Vagina (tissue), 2 donors: ENCODE measurements at places on chromosomes 6 and 20. TPM values are rescaled to one million over a fixed set of nuclear protein-coding genes. Genes with fewer than 3 reads are reported as not detected.

DNA sequence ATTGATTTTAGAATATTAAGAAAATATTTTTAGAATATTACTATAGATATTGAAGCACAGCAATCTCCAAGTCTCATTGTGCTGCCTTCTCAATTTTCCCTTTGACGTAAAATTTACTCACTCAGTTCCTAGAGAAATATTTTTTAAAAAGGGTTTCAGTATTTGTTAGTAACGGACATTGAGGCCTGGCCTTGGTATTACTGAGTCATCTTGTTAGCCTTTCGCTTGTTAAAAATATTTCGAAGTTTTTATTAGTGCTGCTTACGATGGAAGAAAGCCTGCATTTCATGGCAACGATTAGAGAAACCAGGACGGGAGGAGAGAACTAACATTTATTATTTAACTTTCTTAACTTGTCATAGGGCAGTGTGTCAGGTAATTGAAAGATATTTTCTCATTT is 82.2 kb downstream of the TIAM2 start:
- DNase-seq, result no peak
- peak overlapping the region; percentile 64 for H3K27ac ChIP-seq
- H3K4me1 ChIP-seq, result peaks cover 20% of the 10 kb centered on the region

DNA sequence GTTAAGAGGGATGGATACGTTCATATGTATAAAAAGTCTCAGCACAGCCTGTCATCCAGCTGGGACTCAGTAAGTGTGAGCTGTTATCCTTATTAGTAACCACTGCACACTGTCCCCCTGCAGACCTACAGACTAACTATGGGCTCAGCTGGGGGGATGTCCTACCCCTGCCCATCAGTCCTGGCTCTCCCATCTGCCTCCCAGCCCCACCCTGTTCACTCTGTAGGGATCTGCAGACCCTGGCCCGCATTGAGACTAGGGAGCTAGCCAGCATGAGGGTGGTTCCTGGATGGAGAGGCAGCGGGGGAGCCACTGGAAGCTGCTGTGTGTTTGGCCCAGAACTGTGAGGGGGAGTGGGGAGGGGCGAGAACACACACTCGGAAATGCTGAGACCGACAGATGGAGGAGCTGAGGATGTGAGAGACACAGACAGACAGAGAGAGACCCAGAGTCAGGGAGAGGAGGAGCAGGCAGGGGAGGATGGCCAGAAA is 17.1 kb downstream of the XKR7 start:
- no peak overlapping the region for H3K4me3 ChIP-seq
- H3K36me3 ChIP-seq, result no peaks in the 10 kb centered on the region
- no peaks in the 10 kb centered on the region for H3K27me3 ChIP-seq
- H3K4me1 ChIP-seq, result no peaks in the 10 kb centered on the region

- H3K36me3 ChIP-seq, result no peaks in the 10 kb centered on the region
- no peaks in the 10 kb centered on the region for H3K27me3 ChIP-seq
- no peak overlapping the region for H3K4me3 ChIP-seq
- H3K27ac ChIP-seq, result no peak overlapping the region
- DNase-seq, result no peak
Measured at GRCh38 chr6:96611342-96611991, 48.5 kb downstream of the FHL5 start.

DNA sequence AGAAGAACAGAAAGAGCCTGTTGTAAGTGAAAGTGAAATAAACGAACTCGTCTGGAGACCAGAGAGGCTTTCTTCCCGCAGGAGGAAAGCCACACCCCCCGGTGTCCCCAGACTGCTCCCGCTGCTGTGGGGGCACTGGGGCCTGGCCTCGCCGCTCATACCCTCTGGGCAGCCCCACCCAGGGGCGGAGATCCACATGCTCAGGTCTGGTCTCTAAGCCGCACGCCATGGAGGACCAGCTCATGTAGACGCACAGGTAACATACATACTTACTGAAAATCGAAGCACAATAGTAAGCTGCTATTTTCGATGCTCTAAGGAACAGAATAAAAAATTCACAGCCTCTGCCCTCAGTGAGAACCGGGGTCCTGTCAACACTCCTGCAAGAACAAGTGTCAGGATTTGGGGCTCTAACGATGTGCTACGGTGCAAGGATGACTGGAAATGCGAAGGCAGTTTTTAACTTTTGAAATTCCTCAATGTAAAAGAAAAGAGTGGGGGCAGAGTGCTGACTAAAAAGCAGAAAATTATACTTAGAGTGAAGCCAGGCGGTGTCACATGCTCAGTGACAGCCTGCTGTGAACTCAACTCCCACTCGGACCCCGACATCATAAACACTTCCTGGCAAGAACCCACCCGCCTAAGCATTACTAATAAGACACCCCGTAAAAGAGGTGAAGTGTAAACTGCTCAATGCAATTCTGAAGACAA is 110.5 kb downstream of the IRF4 start:
- H3K27ac ChIP-seq, result no peak overlapping the region
- no peak for DNase-seq
- H3K36me3 ChIP-seq, result no peaks in the 10 kb centered on the region
- no peak overlapping the region for H3K4me3 ChIP-seq
- H3K4me1 ChIP-seq, result no peaks in the 10 kb centered on the region

DNA sequence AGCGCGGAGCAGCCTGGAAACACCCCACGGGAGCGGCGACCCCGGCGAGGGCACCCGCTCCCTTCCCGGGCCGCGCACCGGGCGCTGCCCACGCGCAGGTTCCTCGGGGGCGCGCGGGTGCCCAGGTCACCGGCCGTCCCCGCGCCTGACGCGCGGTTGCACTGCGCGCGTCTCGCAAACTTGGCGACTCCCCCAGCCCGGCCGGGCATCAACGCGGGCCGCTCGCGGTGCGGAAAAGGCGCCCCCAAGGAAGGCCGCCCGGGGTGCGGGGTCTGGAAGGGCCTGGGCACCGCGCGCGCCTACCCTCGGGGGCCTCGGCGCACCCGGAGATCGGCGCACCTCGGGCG is 555 bp upstream of the ZBTB46 start:
- H3K27me3 ChIP-seq, result no peaks in the 10 kb centered on the region
- peak overlapping the region; percentile 39 for H3K27ac ChIP-seq
- no peak for DNase-seq
- H3K36me3 ChIP-seq, result no peaks in the 10 kb centered on the region

DNA sequence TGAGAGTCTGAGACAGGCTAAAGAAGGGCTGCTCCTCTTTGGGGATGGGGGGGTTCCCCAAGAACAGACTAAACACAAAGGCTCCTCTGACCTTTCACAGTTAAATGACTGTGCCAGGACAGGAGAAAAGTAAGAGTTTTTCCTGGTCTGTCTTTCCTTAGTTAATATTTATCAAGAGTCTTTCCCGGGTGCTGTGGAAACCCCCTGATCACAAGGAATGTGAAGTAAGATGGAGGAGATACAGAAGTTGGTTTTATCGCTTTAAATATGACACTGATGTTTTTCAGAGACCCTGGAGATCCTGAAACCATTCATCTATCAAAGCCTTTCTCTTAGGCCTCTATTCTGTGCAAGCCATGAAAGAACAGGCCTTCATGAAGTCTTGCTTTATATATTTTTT is 105.8 kb downstream of the RNF144B start:
- no peak for DNase-seq
- no peaks in the 10 kb centered on the region for H3K4me1 ChIP-seq
- H3K27me3 ChIP-seq, result no peaks in the 10 kb centered on the region
- no peak overlapping the region for H3K4me3 ChIP-seq
- no peaks in the 10 kb centered on the region for H3K36me3 ChIP-seq
- H3K27ac ChIP-seq, result no peak overlapping the region

GRCh38 chr20:56843386-56843785 is 214.3 kb downstream of the TFAP2C start:
- no peaks in the 10 kb centered on the region for H3K36me3 ChIP-seq
- H3K4me1 ChIP-seq, result peaks cover 16% of the 10 kb centered on the region
- no peak overlapping the region for H3K4me3 ChIP-seq
- no peak for DNase-seq
- H3K27me3 ChIP-seq, result no peaks in the 10 kb centered on the region

- no peaks in the 10 kb centered on the region for H3K36me3 ChIP-seq
- DNase-seq, result no peak
- no peaks in the 10 kb centered on the region for H3K27me3 ChIP-seq
- H3K4me1 ChIP-seq, result peaks cover 14% of the 10 kb centered on the region
- no peak overlapping the region for H3K27ac ChIP-seq
Measured at GRCh38 chr6:13300643-13301590, 27.4 kb downstream of the TBC1D7 start.

GRCh38 chr20:1528811-1529210 is 28.7 kb downstream of the SIRPD start:
- no peaks in the 10 kb centered on the region for H3K36me3 ChIP-seq
- DNase-seq, result no peak
- H3K27me3 ChIP-seq, result no peaks in the 10 kb centered on the region
- no peak overlapping the region for H3K27ac ChIP-seq
- H3K4me1 ChIP-seq, result no peaks in the 10 kb centered on the region

- no peak for DNase-seq
- H3K36me3 ChIP-seq, result no peaks in the 10 kb centered on the region
Measured at GRCh38 chr6:14545496-14545895, 427.9 kb downstream of the CD83 start.

DNA sequence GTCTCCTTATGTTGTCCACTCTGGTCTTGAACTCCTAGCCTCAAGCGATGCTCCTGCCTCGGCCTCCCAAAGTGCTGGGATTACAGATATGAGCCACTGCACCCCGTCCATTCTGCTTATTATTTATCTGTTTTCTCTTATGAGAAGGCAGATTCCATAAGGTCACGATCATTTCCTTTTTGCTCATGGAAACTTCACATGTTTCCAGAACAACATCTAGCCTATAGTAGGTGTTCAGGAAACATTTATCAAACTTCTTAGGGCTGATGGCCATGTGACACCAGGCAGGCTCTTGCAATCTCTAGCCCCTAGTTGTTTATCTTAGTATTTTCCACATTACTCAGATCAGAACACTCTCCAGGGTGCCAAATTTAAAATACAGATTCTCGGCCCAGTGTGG is 61.2 kb downstream of the ZFP64 start:
- H3K36me3 ChIP-seq, result no peaks in the 10 kb centered on the region
- H3K4me1 ChIP-seq, result no peaks in the 10 kb centered on the region
- no peaks in the 10 kb centered on the region for H3K27me3 ChIP-seq
- no peak for DNase-seq
- H3K4me3 ChIP-seq, result no peak overlapping the region

DNA sequence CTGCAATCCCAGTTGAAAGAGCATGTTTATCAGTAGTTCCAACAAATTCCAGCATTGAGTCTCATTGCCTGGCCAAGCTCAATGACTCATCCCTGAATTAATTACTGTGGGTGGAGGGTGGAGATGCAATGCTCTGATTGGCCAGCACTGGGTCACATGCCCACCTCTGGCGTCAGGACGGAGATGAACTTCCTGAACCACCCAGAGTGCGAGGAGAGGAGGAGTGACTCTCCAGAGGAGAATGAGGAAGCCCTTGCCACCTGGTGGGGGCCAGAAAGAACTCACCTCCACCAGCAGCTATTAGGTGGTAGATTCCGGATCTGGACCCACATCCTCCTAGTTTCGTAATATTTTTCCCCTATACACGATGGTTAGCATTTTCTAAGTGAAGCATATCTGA is 283.9 kb downstream of the TBC1D7 start:
- H3K36me3 ChIP-seq, result no peaks in the 10 kb centered on the region
- peak overlapping the region; percentile 2 for H3K27ac ChIP-seq
- H3K27me3 ChIP-seq, result no peaks in the 10 kb centered on the region
- no peak for DNase-seq
- H3K4me3 ChIP-seq, result no peak overlapping the region

- no peak overlapping the region for H3K4me3 ChIP-seq
- H3K4me1 ChIP-seq, result no peaks in the 10 kb centered on the region
- no peaks in the 10 kb centered on the region for H3K36me3 ChIP-seq
- H3K27me3 ChIP-seq, result no peaks in the 10 kb centered on the region
Measured at GRCh38 chr6:100775667-100776066, 105.5 kb downstream of the ASCC3 start.

- H3K27ac ChIP-seq, result no peak overlapping the region
- DNase-seq, result no peak
- H3K4me3 ChIP-seq, result no peak overlapping the region
- H3K4me1 ChIP-seq, result no peaks in the 10 kb centered on the region
Measured at GRCh38 chr20:53294804-53295203, 298.8 kb downstream of the ZNF217 start.

DNA sequence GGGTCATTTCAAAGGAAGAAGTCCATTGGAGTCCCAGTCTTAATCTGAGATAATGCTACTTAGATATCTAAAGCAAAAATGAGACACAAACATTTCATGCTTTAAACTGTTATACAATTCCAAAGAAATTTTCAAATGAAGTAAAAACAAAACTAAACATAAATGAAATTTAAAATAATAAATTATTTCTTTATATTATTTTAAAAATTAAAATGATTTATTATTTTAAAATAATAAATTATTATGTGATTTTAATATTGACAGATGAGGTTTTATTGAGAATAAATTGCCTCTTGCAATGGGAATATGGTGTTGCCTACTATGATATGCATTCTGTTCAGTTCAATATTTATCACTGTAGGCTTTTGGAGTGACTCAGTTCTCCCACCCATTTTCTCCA is 93.7 kb upstream of the BACH2 start:
- no peaks in the 10 kb centered on the region for H3K4me1 ChIP-seq
- no peak overlapping the region for H3K4me3 ChIP-seq
- DNase-seq, result no peak
- no peak overlapping the region for H3K27ac ChIP-seq
- H3K36me3 ChIP-seq, result no peaks in the 10 kb centered on the region

DNA sequence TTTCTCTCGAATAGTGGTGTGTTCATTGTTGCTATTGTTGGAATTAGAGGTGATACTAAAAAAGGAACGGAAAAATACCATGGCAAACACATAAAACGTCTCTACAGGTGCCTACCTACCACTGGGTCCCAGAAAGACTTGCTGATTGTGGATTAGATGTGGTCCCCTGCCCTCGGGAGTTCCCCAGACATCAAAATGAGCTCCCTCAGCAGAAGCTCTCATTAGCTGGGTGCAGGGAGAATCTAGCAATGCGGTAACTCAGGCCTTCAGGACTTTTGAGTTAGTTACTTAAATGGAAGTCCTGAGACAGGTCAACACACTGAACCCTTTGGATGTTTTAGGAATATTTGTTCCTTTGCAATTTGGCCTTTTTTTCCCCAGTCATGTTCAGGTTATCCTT is 6.1 kb downstream of the IRF4 start:
- no peak overlapping the region for H3K27ac ChIP-seq
- H3K36me3 ChIP-seq, result no peaks in the 10 kb centered on the region
- H3K4me1 ChIP-seq, result peaks cover 18% of the 10 kb centered on the region
- H3K27me3 ChIP-seq, result no peaks in the 10 kb centered on the region
- H3K4me3 ChIP-seq, result no peak overlapping the region
- DNase-seq, result peak; percentile 49

DNA sequence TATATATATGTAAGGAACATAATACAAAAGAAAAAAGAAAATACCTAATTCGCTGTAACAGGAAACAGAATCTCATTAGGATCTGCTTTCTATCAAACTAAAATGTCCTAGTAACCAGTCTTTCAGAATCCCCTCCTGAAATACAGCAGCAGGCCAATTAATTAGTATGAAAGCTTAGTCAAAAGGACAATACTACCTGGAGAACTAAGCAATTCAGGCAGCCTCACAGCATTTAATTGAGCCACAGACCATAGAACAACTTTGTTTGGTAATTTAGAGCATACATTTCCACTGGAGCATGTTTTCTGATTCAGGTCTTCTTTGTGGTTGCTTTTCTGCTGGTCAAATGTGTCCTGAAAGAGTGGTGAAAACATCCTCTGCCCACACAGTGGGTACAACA is 516.0 kb downstream of the LMBRD1 start:
- no peak for DNase-seq
- H3K27ac ChIP-seq, result no peak overlapping the region
- H3K36me3 ChIP-seq, result no peaks in the 10 kb centered on the region
- H3K27me3 ChIP-seq, result no peaks in the 10 kb centered on the region
- H3K4me1 ChIP-seq, result no peaks in the 10 kb centered on the region

GHRH gene
- total RNA-seq, result not detected

CPNE1 gene
- total RNA-seq, result 149 TPM

PFDN4 gene
- total RNA-seq, result 45.7 TPM

UBD gene
- not detected for total RNA-seq

HRH3 gene
- not detected for total RNA-seq

CALHM4 gene
- total RNA-seq, result not detected

TGM2 gene
- 92.8 TPM for total RNA-seq

LKAAEAR1 gene
- not detected for total RNA-seq

SLC35B3 gene
- 6.4 TPM for total RNA-seq

CNKSR3 gene
- total RNA-seq, result 7.4 TPM
